PC-9 (cell line): ENCODE measurements at places on chromosomes 12 and 14. TPM values are rescaled to one million over a fixed set of nuclear protein-coding genes. Genes with fewer than 3 reads are reported as not detected.

DNA sequence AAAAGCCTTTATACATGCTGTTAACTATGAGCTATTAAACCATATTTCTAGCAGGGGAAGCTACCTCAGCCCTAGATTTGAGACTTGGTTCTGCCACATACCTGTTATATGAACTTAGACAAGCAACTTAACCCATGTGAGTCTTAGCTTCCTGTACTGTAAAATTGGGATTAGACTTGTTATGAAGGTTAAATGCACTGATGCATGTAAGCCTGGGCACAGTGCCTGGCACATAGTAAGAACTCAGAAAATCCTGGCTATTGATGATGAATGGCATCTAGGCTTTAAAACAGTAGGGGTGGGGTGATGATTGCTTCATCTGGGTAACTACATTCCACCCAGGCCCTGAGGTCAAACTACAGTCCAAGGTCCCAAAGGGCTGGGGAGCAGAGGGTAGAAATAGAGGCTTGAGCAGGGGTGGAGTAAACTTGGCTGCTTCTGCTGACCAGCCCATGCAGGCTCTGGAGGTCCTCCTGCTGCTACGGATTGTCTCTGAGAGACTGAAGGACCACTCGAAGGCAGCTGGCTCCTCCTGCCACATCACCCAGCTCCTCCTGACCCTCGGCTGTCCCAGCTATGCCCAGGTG lies 11.3 kb downstream of the ESPL1 start:
- no peaks in the 10 kb centered on the region for H3K27me3 ChIP-seq
- H3K4me3 ChIP-seq, result no peak overlapping the region
- DNase-seq, result no peak
- H3K4me1 ChIP-seq, result no peaks in the 10 kb centered on the region

CIROP gene
- total RNA-seq, result not detected in 2 replicates

DNA sequence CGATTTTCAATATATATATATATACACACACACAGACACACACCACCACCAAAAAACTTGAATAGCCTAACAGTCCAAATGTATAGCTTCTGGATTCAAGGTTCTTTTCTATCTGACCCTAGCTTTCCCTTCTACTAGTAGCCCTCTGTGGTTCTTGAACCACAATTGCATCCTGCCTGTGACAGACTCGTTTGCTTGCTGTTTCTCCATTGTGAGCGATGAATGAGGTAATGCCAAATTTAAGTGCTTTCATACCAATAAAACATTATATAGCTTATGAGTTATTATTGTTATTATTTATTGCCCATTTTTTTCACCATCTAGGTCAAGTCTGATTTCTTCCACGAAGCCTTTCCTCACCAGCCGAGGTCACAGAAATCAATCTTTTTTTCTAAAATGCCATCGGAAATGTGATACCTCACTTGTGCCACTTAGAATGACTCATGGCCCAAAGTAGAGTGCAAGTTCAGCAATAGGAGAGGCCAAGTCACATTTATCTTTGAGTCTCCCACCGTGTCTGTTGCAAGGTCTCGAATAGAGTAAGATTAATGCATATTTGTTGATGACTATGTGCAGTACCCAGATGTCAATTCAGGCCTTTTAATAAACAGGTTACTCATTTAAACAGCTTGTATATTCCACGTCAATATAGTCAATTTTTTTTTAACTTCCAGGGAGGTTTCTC lies 1015.8 kb upstream of the SEL1L start:
- no peak for DNase-seq
- H3K4me3 ChIP-seq, result no peak overlapping the region
- H3K27me3 ChIP-seq, result no peaks in the 10 kb centered on the region
- no peaks in the 10 kb centered on the region for H3K4me1 ChIP-seq
- no peak overlapping the region for H3K27ac ChIP-seq

DNA sequence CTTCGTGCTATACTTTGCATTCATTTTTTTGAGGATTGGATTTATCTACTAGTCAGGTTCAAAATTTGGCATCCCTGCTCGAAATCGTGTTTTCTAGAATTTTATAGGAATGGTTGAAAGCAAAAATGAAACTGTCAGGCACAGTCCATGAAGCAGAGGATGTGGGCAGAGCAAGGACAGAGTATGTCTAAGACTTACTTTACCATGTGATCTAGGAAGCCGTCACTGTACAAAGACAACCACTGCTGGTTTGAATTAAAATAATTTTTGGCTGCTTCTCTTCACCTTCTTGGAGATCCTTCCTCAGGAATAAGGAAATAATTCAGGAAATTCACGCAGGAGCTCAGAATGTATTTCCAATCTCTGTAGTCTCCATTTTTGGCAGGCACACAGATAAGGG lies 31.6 kb upstream of the SGPP1 start:
- H3K27ac ChIP-seq, result no peak overlapping the region
- H3K4me1 ChIP-seq, result no peaks in the 10 kb centered on the region; the same call in 1 of the 2 replicates
- H3K27me3 ChIP-seq, result no peaks in the 10 kb centered on the region
- no peak for DNase-seq
- H3K36me3 ChIP-seq, result no peaks in the 10 kb centered on the region

GRCh38 chr14:61150851-61151250 lies 130.3 kb downstream of the TMEM30B start:
- no peaks in the 10 kb centered on the region for H3K27me3 ChIP-seq
- no peak overlapping the region for H3K27ac ChIP-seq
- no peaks in the 10 kb centered on the region for H3K4me1 ChIP-seq
- H3K36me3 ChIP-seq, result no peaks in the 10 kb centered on the region
- no peak for DNase-seq

GRCh38 chr12:1634590-1635191 lies 5.7 kb downstream of the WNT5B start:
- H3K4me3 ChIP-seq, result no peak overlapping the region
- peak; percentile 63 for DNase-seq
- H3K27me3 ChIP-seq, result peaks cover 52% of the 10 kb centered on the region
- no peak overlapping the region for H3K27ac ChIP-seq

GRCh38 chr12:6234906-6235305 lies 34.7 kb downstream of the CD9 start:
- no peaks in the 10 kb centered on the region for H3K27me3 ChIP-seq
- H3K27ac ChIP-seq, result 0 out of 2 replicates have a peak overlapping the region, but pooled peaks have one; percentile 10
- DNase-seq, result no peak
- peaks cover 43% of the 10 kb centered on the region for H3K4me1 ChIP-seq
- peaks cover 50% of the 10 kb centered on the region for H3K36me3 ChIP-seq
- no peak overlapping the region for H3K4me3 ChIP-seq

DNA sequence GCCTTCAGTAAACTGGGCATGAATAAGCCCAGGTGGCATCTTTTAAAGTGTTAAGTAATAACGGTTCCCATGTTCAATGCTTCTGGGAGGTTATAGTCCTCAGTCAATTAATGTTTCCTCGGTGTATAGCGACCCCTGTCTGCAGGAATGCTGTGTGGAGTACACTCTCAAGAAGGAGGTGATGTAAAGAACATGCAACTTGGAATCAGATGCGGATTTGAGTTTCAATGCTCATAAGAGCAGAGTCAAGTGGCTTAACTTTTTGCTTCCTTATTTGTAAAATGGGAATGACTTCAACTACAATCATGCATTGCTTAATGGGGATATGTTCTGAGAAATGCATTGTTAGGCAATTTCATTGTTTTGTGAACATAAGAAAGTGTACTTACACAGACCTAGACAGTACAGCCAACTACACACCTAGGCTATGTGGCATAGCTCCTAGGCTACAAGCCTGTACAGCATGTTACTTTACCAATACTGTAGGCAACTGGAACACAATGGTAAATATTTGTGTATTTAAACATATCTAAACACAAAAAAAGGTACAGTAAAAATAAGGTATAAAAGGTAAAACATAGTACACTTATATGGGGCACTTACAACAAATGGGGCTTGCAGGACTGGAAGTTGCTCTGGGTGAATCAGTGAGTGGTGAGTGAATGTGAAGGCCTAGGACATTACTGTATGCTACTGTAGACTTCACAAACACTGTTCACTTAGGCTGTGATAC lies 6.7 kb upstream of the MRPS35 start:
- peak; percentile 77 for DNase-seq
- H3K27me3 ChIP-seq, result no peaks in the 10 kb centered on the region
- H3K4me3 ChIP-seq, result no peak overlapping the region
- H3K4me1 ChIP-seq, result 0 out of 2 replicates have a peak, but pooled peaks cover 3% of the 10 kb centered on the region
- peak overlapping the region; percentile 67 for H3K27ac ChIP-seq

- H3K4me1 ChIP-seq, result 0 out of 2 replicates have a peak, but pooled peaks cover 8% of the 10 kb centered on the region
- no peak for DNase-seq
- no peaks in the 10 kb centered on the region for H3K36me3 ChIP-seq
- 0 out of 2 replicates have a peak overlapping the region, but pooled peaks have one; percentile 17 for H3K27ac ChIP-seq
- H3K27me3 ChIP-seq, result peaks cover 49% of the 10 kb centered on the region
These were observed 129.1 kb upstream of the TBX3 start for GRCh38 chr12:114812858-114813761.

RGS6 gene
- not detected in 2 replicates for total RNA-seq

GRCh38 chr12:14995583-14996425 lies 23.0 kb downstream of the PDE6H start:
- no peaks in the 10 kb centered on the region for H3K36me3 ChIP-seq
- peaks cover 17% of the 10 kb centered on the region for H3K4me1 ChIP-seq
- peak; percentile 68 for DNase-seq
- H3K27ac ChIP-seq, result no peak overlapping the region
- H3K27me3 ChIP-seq, result no peaks in the 10 kb centered on the region

DNA sequence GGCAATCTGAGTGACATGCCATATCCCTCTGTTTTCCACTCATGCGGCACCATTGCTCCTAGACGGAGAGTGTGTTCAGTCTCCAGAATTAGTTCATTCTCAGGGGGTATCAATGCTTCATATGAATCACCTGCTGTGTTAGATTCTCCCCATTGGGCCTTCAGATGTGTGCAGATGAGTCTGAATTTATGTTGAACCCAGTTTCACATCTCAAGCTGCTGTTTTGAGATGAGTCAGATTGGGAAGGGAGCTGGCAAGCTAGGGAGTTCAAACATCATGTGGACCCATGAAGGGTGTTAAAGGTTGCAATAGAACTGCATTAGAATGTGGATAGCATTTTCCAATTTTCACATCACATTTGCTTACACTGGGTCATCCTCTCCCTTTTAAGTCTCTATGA lies 46.9 kb upstream of the KCNA1 start:
- peaks cover 96% of the 10 kb centered on the region for H3K27me3 ChIP-seq
- no peak for DNase-seq
- no peak overlapping the region for H3K4me3 ChIP-seq
- no peak overlapping the region for H3K27ac ChIP-seq
- no peaks in the 10 kb centered on the region for H3K4me1 ChIP-seq

GRCh38 chr12:50961708-50962107 lies 9.4 kb downstream of the HIGD1C start:
- H3K27me3 ChIP-seq, result no peaks in the 10 kb centered on the region
- no peak for DNase-seq
- no peak overlapping the region for H3K27ac ChIP-seq
- no peak overlapping the region for H3K4me3 ChIP-seq
- no peaks in the 10 kb centered on the region for H3K36me3 ChIP-seq

GRCh38 chr12:104551-105081 lies 38.0 kb downstream of the IQSEC3 start:
- no peaks in the 10 kb centered on the region for H3K36me3 ChIP-seq
- peaks cover 39% of the 10 kb centered on the region for H3K27me3 ChIP-seq
- H3K4me3 ChIP-seq, result no peak overlapping the region
- no peak overlapping the region for H3K27ac ChIP-seq
- DNase-seq, result no peak
- 0 out of 2 replicates have a peak, but pooled peaks cover 4% of the 10 kb centered on the region for H3K4me1 ChIP-seq

- no peak overlapping the region for H3K27ac ChIP-seq
- no peak overlapping the region for H3K4me3 ChIP-seq
- no peak for DNase-seq
- H3K27me3 ChIP-seq, result no peaks in the 10 kb centered on the region
- H3K36me3 ChIP-seq, result no peaks in the 10 kb centered on the region
These were observed 207.3 kb downstream of the PCNX1 start for GRCh38 chr14:71114565-71114964.
